CD8-positive, alpha-beta memory T cell (primary cell): ENCODE measurements at places on chromosomes 3 and 15. TPM values are rescaled to one million over a fixed set of nuclear protein-coding genes. Genes with fewer than 3 reads are reported as not detected.

NEK10 gene
- 0.07 TPM for polyA plus RNA-seq

DGKG gene
- not detected for polyA plus RNA-seq

CPOX gene
- polyA plus RNA-seq, result 6.4 TPM

TMCO5A gene
- polyA plus RNA-seq, result not detected

BNC1 gene
- polyA plus RNA-seq, result not detected

MORC1 gene
- not detected for polyA plus RNA-seq

FLNB gene
- 12.2 TPM for polyA plus RNA-seq

USP50 gene
- not detected for polyA plus RNA-seq

TIMMDC1 gene
- polyA plus RNA-seq, result 81.1 TPM

ANKUB1 gene
- polyA plus RNA-seq, result not detected

CRTAP gene
- polyA plus RNA-seq, result 84.0 TPM

ATP2B2 gene
- not detected for polyA plus RNA-seq

KLHL40 gene
- not detected for polyA plus RNA-seq

GOLGA8O gene
- polyA plus RNA-seq, result 0.85 TPM

RARRES1 gene
- polyA plus RNA-seq, result not detected
